NCI-H1436 treated with DMSO at 0.1 percent for 48 hours (cell line): ENCODE measurements at places on chromosomes 13 and 19.

GRCh38 chr19:32012886-32013631 lies 332.4 kb upstream of the ZNF507 start:
- DNase-seq = no peak

- no peak for DNase-seq
Measured at GRCh38 chr19:7294558-7295212, 471 bp upstream of the INSR start.

- DNase-seq = no peak
Measured at GRCh38 chr13:99075268-99076191, 97.7 kb upstream of the DOCK9 start.

DNA sequence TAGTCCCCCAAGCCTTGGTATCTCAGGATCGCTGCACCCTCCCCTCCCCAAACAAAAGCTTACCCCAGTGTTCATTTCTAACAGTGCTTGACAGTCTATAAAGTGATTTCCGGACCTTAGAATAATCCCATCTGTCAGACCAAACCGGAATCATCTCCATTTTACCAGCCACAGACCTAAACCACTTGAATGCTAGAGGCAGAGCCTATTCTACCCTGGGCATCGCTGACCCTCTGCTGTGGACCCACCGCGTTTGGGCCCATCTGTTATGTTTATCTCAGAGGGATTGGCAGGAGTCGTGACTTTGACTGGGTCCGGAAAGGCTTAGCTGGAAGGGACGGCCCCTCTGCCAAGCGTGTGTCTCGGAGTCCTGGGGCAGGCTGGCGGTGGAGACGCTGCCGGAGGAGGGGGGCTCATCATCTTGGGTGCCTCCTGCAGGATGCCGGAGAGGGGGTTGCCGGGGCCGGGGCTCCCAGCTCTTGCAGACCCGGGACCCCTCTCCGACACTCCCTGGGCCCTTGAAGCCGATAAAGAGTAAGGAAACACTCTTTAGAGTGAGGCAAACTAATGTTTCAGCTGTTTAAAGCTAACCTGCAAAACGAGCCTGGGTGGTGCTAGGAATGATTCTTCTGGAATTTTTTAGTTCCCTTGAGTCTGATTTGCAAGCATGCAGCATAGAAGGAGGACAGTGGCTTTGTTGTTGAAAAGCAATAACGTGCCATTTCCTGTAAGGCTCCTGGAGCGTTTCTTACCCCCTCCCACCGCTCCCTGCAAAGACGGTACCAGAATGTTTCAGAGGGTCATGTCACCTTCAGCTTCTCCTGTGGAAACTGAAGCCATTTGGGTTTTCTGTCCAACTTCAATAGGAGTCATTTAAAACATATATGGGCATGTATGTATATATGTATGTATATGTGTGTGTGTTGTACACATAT lies 1.3 kb downstream of the SLC25A42 start:
- DNase-seq = no peak

DNA sequence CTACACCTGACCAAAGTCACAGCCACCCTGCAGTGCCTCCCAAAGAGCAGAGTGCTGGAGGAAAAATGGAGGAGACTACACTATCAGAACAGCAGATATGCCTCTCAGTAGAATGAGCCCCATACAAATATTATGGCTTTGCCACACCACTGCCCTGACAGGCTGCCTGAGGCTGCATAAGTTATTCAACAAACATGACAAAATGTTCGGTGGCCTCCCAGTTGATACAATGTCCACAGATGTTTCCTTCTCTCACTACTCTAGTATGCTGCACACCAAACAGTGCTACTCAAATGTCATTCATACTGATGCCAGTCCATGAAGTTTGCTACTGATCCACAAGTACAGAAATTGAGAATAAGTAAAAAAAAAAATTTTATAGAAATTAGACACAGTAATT lies 41.0 kb downstream of the N4BP2L2 start:
- no peak for DNase-seq

DNA sequence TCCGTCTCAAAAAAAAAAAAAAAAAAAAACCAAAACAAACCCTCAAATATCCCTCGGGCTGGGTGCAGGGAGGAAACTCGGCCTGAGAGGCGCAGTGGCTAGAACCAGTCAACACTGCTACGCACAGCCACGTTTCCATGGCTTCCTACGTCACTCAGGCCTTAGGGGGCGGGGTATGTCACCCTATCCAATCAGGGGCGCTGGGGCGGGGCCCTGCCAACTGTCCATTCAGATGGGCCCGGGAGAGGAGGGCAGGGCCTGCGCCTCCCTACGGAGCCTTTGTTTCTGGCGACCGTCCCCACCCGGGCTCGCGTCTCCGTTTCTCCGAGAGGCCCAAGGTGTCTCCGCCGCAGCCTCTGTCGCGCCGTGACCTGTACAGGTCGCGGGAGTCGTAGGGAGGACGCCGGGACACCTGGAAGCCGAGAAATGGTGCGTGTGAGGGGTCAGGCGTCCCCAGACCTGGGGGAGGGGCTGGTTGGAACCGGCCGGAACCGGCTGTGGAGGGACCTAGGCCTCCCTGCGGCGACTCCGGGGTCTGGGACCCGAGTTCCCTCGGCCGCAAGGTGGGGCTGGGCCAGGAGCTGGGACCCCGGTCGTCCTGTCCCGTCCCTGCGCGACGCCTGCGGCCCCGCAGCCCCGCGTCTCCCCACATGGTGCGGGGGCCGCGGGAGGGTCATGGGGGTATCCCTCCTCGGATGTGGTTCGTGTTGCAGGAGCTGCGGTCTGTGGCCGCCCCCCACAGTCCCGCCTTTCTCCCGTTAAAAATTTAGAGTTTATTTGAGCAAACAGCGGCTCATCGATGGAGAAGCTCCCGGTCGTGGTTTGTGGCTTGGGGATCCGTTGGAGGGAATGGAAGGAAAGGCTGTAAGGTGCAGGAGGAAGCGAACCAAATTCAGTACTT lies at the start of gene ZNF627:
TSS of gene ZNF627 (plus strand) at position 282 of the 901 bp plus-strand sequence. CDS start at position 427, 145 bp downstream.
- DNase-seq = peak; percentile 88

DNA sequence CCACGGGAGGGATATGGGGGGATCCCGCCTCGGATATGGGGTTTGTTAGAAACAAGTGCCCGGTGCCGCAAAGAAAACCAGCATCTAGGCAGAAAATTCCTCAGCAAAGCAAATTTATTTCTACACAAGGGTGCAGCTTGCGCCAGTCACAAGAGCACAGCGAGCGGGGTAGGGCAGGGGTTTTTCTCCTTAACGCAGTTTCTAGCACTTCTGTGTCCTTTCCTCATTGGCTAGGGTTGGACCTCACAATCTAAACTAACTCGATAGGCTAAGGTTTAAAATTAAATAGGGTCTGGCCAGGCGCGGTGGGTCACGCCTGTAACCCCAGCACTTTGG lies 595 bp downstream of the ZNF440 start:
- DNase-seq = no peak

- DNase-seq = no peak
Measured at GRCh38 chr13:29129616-29130015, 309.5 kb downstream of the MTUS2 start.

GRCh38 chr13:53197424-53197823 lies 168.8 kb downstream of the OLFM4 start:
- no peak for DNase-seq

- no peak for DNase-seq
Measured at GRCh38 chr19:41426952-41427646, at the start of gene B3GNT8. Gene B3GNT8, minus strand, starts transcription at chr19:41427374. Its CDS starts 596 bp downstream, at chr19:41426778.

- no peak for DNase-seq
Measured at GRCh38 chr19:41882568-41883462, at the start of gene ARHGEF1. Gene ARHGEF1, plus strand, starts transcription at chr19:41883184. Its CDS starts 4,899 bp downstream, at chr19:41888083.

DNA sequence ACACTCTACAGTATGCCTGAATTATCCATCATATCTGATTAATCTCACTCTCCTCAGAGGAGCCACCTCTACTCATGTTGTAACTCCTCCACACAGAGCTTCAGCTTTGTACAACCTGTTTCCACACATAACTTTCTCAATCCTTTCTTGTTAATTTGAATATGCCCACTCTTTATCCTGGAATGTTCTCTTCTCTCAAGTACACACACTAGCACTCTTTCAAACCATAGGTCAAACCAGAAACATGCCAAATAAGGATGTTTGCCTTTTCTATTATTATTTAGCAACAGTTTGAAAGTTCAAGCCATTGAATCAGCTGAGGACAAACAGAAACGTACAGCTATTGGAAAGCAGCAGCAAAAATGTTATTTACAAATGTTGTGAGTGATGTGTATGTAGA lies 110.3 kb downstream of the MIPEP start:
- DNase-seq = no peak

DNA sequence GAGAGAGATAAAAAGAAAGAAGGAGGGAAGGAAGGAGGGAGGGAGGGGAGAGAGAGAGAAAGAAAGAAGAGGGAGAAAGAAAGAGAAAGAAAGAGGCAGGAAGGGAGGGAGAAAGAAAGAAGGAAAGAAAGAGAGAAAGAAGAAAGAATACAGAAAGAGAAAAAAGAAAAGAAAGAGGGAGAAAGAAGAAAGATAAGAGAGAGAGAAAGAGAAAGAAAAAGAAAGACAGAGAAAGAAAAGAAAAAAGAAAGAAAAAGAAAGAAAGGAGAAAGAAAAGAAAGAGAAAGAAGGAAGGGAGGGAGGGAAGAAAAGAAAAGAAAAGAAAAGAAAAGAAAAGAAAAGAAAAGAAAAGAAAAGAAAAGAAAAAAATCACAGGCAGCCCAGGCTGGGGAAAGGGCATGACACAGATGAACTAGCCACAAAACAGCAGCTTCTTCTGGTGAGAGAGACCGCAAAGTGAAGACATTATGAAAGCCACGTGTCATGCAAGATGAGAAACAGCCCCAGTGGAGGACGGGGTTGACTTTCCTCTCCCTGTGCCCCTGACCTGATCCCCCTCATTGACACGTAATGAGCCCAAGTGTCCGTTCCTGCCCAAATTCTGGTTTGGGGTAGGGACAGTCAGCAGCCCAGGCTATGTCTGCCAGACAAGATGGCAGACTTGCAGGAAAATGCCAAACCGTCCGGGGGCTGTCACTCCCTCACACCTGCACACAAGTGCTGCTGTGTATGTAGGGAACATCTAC lies 102.1 kb downstream of the INSR start:
- DNase-seq = no peak

DNA sequence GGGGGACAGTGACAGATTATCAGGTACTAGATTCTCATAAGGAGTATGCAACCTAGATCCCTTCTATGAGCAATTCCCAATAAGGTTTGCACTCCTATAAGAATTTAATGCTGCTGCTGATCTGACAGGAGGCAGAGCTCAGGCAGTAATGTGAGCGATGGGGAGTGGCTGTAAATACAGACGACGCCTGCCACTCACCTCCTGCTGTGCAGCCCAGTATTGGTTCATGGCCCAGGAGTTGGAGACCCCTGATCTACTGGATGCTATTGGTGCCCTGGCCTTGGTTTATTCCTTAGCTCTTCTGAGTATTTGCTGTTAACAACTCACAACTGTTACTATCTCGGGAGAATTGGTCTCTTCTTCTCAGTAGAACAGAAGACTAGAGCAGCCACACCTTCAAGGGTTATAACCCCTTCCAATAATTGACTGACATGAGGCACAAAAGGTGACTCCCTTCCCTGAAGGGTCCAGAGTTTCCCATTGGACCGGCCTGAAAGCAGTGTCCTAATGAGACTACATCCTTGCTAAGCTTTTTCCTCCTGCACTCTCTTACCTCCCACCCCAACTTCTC lies 35.0 kb upstream of the RBM26 start:
- DNase-seq = no peak

- no peak for DNase-seq
Measured at GRCh38 chr19:31448221-31448657, 99.0 kb upstream of the TSHZ3 start.

GRCh38 chr13:21576426-21576825 lies 27.5 kb downstream of the MICU2 start:
- DNase-seq = no peak

DNA sequence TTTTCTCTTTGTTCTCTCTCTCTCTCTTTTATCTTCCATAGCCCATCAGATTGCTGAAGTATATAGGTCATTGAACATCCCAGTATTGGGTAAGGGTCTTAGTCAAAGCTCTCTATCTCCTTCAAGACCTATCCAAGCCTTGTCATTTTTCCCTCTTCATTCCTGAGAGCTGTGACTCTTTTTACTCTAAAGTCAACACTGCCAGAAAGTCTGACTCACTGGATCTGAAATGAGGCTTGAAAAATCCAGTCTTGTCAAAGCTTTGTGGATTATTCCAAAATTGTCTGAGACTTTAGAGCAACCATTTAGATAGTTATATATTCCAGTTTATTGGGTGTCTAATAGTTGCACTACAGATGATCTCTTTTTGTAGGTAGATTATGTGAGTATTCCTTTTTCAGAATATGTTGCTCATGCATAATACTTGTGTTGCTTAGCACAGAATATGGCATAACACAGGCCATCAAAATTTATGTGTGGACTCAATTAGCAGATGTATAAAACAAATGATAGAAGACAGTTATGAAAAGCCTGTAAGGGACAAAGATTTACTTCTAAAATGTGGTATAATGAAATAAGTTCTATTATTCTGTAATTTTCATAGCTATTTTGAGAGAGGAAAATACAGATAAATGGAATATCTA lies 389.3 kb upstream of the PCDH9 start:
- DNase-seq = no peak

GRCh38 chr13:99367106-99367616 lies 60.0 kb upstream of the GPR183 start:
- DNase-seq = no peak
